ENCODE measurements at places on chromosomes 7 and 10.

DNA sequence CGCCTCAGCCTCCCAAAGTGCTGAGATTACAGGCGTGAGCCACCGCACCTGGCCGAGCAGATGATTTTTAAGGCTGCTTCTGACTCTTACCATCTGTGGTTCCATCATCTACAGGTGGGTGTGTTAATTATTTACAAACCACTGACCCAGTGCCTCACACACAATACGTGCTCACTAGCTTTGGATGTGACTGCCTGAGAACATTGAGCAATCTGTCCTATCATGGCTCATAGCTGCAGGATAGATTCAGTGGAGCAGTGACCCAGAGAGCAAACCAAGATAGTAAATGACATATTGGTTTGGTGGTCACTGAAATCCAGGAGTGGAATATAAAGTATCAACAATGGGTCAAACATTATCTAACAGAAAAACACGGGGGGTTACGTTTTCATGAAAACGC is 24.1 kb downstream of the GPAM start:
- DNase-seq, result no peak

- DNase-seq, result no peak
These were observed 417.0 kb downstream of the HTR7 start for GRCh38 chr10:90440870-90441269.

- DNase-seq, result no peak
These were observed 116.6 kb downstream of the BUB3 start for GRCh38 chr10:123270806-123271205.

DNA sequence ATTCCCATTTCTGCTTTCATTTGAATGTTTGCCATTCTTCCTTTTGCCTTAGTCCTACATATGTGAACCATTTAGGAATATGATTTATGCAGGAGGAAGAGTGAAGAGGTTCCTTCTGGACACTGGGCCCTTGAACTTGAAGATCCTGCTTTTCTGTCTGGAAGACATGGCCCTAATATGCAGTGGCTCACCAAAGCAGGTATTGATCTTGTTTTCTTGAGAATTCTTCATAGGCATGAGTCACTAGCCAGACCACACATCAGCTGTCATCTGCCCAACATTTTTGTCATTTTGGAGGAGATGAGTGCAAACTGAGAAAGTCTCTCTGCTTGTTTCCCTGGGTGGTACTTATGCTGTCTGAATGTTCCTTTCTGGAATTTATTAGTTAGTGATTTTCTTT is 382.6 kb downstream of the LRMDA start:
- no peak for DNase-seq

DNA sequence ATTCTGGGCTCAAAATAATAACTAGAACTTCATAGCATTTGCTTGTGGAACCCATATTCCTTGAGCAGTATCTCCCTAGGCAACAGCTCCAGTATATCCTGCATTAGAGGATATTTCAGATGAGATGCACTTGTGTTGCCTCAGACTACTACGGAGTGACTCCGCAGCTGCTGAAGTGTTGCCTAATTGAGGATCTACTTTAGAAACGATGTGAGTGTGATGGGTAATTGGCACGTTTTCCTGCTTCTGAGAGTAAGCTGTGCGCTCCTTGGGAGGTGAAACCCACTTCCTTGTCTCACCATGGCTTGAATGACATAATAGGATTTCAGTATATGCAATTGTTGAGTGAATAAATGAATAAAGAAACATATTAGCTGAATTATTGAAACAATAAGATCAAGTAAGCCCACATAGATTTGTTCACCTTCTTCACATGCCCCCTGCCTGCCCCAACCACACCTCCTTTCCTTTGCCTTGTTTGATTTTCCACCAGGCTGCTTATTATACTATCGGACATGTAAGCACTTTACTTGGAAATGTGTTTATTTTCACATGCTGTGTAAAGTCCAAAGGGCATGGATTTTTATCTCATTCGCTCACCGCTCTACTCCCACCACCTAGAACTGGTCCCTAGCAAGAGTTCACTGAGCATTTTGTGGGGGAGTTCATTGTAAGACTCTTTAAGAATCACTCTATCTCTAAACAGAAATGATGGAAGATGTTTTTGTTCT is 303.8 kb downstream of the KCNMA1 start:
- DNase-seq, result no peak

- no peak for DNase-seq
These were observed 1.2 kb upstream of the ITGB1 start for GRCh38 chr10:32959006-32959920.

DNA sequence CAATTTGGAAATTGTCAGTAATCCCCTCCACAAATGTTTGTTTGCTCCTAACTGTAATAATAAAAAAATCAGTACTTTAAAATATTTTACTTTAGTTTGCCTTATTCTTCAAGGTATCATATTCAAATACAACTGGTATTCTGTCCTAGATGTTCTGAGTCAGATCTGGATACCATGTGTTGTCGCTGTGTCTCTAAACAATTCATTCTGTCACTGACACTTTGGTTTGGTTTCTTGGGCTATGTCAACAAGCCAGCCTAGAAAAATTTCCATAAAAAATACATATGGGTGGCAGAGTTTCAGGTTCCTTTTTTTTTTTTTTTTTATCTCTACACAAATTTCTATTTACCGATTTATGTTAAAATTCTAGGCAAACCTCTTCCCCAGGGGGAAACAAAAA is 33.2 kb upstream of the SEMA3D start:
- no peak for DNase-seq

GRCh38 chr7:134126146-134126545 is 994 bp upstream of the LRGUK start:
- DNase-seq, result no peak
